NCI-H446 treated with DMSO at 0.1 percent for 48 hours (cell line): ENCODE measurements at places on chromosomes 6 and 20.

DNA sequence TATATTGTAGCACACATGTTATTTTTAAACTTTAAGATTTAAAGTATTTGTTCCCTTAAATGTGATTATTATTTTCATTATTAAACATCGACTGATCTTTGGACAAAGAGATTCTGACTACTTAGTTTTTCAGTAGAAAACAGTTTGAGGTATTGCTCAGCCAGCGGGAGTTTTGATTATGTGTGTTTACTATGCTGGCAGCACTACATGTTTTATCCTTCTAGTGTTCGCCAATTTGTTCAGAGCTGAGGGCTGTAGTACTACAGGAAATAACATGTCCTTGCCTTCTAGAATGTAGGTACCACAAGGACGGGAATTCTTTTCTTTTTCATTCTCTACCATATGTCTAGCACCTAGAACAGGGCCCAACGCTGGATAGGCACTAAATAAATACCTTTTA is 11.1 kb upstream of the LCA5 start:
- DNase-seq = peak; percentile 3

DNA sequence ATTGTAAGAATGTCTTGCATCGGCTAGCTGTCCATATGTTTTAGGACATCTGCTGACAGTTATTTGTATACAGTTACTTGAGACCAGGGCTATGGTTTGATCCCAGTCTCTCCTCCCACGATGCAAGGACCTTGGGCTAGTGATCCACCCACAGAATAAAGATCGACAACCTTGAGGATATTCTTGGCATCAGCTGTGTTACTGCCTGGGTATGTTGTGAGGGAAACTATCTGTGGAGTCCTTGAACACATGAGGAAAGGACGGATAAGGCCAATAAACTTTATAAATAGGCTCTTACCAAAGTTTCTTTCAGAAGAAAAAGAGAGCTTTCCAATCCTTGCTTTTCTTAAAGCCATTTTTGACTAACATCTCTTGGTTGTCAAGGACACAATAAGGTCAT is 70.8 kb upstream of the HEY2 start:
- no peak for DNase-seq

DNA sequence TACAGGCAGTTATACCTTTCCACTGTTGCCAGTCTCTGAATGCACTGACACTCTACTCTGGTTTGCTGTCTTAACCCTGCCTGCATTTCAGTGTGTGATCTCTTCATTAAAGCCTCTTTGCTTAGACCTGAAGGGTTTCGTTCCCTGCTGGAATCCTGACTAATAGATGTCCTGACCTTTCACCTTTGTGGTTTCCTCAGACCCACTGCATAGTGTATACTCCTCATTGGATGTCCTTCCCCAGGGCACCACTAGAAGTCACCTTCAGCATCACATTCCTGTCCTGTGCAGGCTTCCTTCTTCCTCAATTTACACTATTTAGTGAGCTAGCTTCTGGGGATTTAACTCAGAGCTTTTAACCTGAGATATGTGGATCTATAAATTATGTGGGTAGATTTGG is 120.6 kb downstream of the RCAN2 start:
- no peak for DNase-seq

- no peak for DNase-seq
These were observed 11.6 kb downstream of the GMPR start for GRCh38 chr6:16249971-16250370.
